ENCODE measurements at places on chromosomes 1 and 21.

GRCh38 chr1:57204091-57204490, 219.8 kb downstream of the DAB1 start:
- no peak for DNase-seq

DNA sequence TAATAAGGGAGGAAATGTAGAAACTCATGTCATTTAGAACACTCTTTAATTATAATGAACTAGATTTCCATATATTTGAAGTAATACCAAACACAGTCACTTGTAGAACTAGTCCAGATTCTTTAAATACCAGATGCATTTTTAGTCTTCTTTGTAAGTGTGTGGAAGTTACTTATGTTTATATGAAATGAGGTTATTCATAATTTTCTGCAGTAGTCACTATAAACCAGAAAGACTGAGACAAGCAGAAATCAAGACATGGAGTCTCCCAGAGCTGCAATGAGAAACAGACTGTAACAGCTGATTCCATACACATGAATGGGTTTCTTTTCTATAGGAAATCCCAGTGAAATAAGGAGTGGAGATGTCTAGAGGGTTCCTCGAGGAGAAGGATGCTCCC, 216.6 kb upstream of the ZP4 start:
- no peak for DNase-seq

GRCh38 chr1:67100833-67101232, 33.9 kb downstream of the C1orf141 start:
- DNase-seq: no peak

GRCh38 chr1:32357614-32358013, 4.7 kb downstream of the FAM229A start:
- DNase-seq: no peak

DNA sequence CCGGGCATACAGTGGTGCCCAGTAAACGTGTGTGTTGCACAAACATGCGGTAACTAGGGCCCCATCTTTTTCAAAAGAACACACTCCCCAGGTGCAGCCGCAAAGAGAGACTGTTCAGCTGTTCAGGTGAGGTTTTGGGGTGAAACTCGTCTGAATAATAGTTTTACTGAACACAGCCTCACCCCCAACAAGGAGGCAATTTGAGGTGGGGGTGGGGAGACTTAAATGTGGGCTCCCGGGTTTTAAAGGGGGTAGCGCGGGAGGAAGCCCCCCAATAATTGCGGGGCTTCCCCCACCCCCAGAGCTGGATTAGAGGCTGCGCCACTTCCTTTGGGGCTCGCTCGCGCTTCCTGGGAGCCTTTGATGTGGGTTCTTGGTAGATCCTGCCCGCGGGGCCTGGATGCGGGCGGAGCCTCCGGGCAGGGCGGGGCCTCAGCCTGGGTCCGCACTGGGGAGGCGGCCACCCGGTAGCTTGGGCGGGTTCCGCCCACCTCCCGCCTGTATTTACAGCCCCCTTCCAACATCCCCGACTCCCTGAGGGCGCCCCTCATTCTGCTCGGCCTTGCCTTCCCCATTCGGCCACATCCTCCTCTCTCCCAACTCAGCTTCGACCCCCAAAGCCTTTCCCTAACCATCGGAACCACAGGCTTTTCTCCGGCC, 6.4 kb upstream of the EPHA2 start:
- DNase-seq: peak; percentile 73

- DNase-seq: no peak
Measured at GRCh38 chr1:61322008-61322744, 239.8 kb downstream of the NFIA start.

GRCh38 chr21:25002676-25003075, 604.6 kb downstream of the MRPL39 start:
- DNase-seq: no peak

DNA sequence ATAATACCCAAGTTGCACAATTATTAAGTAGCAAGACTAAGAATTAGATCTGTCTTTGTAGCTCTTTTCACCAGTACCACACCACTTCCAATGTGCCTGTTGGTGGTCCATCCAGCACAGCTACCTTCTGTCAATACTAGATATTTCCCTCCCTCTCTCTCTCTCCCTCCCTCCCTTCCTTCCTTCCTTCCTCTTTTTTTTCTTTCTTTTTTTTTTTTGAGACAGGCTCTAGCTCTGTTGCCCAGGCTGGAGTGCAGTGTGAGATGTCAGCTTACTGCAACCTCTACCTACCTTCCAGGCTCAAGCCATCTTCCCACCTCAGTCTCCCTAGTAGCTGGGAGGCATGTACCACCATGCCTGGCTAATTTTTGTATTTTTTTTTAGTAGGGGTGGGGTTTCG, 21.1 kb downstream of the KPNA6 start:
- no peak for DNase-seq

- DNase-seq: no peak
Measured at GRCh38 chr1:14896381-14897079, 257.0 kb upstream of the TMEM51 start.

- no peak for DNase-seq
Measured at GRCh38 chr21:28345934-28346333, 646.7 kb downstream of the LTN1 start.

DNA sequence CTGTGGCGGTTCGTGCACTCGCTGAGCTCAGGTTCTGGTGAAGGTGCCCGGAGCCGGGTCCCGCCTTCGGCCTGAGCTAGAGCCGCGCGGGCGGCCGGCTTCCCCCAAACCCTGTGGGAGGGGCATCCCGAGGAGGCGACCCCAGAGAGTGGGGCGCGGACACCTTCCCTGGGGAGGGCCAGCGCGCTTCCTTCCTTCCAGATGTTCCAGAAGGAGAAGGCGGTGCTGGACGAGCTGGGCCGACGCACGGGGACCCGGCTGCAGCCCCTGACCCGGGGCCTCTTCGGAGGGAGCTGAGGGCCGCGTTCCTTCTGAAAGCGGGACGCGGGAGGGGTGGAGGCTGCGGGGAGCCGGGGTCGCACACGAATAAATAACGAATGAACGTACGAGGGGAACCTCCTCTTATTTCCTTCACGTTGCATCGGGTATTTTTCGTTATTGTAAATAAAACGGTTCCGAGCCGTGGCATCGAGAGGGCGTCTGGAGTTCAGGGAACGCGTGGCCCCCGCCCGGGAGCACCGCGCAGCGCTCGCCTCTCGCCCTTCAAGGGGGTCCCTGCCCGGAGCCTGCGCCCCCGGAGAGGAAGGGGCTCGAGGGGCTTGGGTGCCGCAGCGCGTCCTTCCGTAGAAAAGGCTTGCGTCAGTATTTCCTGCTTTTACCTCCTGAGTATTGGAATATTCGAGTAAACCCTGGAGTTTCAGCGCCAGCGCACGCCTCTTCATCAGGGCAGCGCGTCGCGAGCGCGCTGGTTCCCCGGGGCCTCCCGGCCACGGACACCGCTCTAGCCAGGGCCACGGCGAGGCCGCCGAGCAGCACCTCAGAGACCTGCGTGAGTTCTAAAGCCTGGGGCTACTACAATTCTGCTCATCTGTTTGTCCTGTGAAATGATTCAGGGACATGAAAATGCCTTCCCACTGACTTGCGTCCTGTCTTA, 11.5 kb downstream of the YBEY start:
- DNase-seq: no peak

DNA sequence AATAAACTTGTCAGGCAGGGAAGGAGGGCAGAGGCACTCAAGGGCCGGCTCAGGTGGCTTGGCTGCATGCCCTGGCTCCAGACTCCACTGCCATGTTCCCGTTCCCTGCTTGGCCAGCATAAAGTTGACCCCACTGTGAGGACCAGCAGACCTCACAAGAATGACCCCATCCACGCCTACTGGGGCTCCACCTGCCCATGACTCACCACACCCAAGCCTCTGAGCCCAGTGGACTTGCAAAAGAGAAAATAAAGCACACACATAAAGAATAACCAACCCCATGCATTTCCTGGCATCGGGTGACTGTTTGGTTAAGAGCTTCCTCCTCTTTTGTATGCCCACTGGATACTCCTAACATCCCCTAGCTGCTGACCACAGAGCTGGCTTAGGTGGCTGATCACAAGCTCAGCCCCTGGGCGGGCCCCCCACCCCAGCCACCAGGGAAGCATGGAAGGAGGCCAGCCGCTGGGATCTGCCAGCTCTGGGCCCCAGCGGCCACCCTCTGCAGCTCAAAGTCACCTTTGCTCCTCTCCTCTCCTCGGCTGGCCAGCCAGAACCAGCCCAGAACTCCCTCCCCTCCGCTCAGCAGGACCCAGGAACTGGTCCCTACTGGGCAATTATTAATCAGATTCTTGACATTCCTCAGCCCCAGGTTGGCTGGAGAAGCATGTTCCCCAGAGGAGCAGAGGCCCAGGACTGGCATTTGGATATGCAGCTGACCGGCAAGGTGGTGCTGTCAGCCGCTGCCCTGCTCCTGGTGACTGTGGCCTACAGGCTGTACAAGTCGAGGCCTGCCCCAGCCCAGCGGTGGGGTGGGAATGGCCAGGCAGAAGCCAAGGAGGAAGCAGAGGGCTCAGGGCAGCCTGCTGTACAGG, at the start of gene KLHDC7A:
Gene KLHDC7A (plus strand): TSS at position 616 of the 875 bp plus-strand sequence. CDS start 52 bp downstream, at position 668.
- no peak for DNase-seq

DNA sequence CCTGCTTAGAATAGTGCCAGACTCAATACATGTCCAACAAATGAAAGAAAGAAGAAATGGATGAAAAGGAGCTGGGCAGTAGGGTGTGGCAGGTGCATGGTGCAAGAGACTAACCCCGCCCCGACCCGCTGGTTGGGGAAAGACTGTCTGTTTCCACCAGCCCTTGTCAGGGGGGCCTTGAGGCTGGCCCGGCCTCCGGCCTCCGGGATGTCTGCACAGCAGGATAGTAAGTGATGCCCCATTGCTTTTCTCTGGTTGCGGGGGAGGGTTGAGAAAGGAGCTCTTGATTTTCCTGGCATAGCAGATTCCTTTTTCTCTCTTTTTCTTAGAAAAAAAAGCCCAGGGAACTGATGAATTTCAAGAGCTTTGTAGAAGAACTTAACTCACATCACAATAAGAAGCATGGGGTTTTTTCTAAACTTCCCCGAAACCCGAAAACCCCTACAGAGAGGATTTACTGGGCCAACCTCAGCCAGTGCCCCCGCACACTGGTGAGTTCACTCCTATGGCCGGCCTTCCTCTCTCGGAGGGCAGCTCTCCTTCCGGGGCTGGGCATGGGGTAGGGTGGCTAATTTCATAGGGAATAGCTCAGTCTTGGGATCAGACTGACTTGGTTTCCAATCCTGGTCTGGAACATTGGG, 12.5 kb upstream of the TTC22 start:
- DNase-seq: no peak

- DNase-seq: peak; percentile 44
Measured at GRCh38 chr21:33384841-33385331, 18.3 kb upstream of the IFNGR2 start.

DNA sequence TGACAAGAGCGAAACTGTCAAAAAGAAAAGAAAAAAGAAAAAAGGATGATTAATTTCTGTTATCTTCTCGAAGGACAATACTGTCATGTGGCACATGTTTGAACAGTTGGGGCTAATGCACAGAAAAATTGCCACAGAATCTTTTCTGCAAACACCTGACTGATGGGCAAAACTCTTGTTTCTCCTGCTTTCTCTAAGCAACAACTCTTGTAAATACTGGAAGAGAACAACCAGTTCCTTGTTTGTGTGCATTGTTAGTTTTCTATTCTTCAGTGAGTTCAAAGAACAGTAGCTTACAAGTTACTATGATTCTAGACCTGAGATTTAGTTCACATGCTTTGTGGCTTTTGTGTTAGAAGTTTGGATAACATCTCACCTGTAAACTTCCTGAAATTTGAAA, 60.7 kb downstream of the CDC14A start:
- no peak for DNase-seq

DNA sequence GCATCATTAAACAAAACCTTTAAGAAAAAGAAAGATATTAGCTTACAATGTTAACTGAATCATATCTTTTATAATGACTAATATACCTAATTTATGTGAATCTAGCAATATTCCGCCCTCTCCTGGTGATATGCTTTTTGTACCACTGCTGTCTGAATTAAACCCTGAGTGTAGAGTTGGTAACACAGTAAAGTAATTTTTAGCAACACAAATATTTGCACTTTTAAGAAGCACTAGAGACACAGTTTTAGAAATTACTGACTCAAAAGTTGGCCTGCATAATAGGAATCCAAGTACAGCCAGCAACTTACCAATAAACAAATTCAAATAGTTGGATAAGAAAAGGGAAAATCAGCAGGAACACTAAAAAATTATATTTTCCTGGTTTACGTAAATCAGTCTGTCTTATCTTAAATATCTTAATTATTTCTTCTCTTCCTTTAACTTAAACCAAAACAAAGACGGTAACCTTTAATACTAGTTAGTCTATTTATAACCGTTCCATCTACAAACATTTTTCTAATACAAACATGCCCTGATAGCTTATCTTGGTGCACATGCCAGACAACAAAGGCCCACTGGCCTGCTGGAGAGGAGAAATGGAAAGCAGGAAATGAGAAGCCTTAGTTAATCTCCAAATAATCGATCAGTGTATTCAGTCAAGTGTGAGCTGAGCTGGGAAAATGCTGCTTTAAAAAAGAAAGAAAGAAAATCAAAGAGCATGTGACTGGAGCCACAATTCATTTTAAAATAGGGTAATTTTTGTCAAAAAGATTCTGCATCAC, 246.0 kb downstream of the RERE start:
- DNase-seq: no peak

GRCh38 chr21:43348170-43348766, 78.7 kb downstream of the SIK1 start:
- no peak for DNase-seq

GRCh38 chr1:171582589-171582988, 39.5 kb upstream of the MYOCOS start:
- no peak for DNase-seq

- DNase-seq: no peak
Measured at GRCh38 chr1:47211796-47212269, 20.2 kb downstream of the TAL1 start.

- no peak for DNase-seq
Measured at GRCh38 chr1:61230523-61230922, 148.2 kb downstream of the NFIA start.

- DNase-seq: no peak
Measured at GRCh38 chr1:198543670-198544260, 3.3 kb upstream of the ATP6V1G3 start.

GRCh38 chr1:21955501-21956281, 18.6 kb upstream of the HSPG2 start:
- DNase-seq: no peak

DNA sequence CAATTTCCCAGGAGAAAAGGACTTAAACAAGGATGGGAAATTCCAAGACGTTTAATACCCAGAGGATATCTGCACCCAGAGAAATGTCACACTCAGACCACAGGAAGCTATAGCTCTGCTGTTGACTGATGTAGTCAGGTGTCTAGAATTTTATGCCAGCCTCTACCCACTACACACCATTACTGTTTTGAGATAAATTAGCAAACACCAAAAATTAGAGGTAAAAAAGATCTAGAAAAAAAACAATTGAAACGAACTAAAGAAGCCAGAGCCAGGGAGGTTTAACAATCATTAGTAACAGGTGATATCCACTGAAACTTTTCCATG, 519.9 kb downstream of the SMYD3 start:
- DNase-seq: no peak

DNA sequence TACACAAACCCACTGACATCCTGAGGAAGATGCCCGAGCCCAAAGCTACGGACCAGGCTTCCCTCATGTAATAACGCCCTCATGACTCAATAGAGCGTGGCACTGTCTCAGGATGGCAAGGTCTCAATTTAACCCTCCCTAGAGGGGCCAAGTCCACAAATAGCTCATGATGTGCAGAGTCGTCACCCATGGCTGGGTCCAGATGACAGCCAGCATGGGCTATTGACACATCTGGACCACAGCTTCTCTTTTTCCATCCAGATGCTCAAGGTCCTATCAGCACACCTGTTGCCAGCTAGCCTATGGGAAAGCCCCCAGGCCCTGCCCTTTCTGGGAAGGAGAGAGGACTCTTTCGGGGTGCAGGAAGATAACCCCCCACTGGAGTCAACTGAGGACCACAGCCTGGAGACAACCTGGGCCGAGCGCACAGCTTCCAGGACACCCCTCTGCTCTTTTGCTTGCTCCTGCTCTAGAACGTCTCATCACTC, 2.8 kb downstream of the LAPTM5 start:
- peak; percentile 54 for DNase-seq

Measured in stimulated activated CD8-positive, alpha-beta memory T cell treated with anti-CD3 and anti-CD28 coated beads, Interleukin-4, amount 100 ng/mL, for 48 hours (primary cell).